ENCODE measurements at places on chromosomes 16 and 17.

GRCh38 chr17:57662644-57663308 lies 82.3 kb downstream of the CCDC182 start:
- peak; percentile 3 for DNase-seq

DNA sequence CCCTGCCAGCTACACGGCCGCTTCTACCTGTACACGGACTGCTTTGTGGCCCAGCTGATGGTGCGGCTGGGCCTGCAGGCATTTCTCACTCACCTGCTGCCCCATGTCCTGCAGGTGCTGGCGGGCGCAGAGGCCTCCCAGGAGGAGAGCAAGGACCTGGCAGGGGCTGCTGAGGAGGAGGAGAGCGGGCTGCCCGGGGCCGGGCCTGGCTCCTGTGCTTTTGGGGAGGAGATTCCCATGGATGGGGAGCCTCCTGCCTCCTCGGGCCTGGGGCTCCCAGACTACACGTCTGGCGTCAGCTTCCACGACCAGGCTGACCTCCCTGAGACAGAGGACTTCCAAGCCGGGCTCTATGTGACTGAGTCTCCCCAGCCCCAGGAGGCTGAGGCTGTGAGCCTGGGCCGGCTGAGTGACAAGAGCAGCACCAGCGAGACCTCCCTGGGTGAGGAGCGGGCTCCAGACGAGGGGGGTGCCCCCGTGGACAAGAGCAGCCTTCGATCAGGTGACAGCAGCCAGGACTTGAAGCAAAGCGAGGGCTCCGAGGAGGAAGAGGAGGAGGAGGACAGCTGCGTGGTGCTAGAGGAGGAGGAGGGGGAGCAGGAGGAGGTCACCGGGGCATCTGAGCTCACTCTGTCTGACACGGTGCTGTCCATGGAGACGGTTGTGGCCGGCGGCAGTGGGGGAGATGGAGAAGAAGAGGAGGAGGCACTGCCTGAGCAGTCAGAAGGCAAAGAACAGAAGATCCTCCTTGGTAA lies 3.5 kb downstream of the WDR81 start:
- DNase-seq = no peak

GRCh38 chr17:48908853-48909394 lies 717 bp downstream of the UBE2Z start:
- DNase-seq = peak; percentile 89

GRCh38 chr17:1561420-1562175 lies 994 bp downstream of the PITPNA start:
- DNase-seq = no peak

DNA sequence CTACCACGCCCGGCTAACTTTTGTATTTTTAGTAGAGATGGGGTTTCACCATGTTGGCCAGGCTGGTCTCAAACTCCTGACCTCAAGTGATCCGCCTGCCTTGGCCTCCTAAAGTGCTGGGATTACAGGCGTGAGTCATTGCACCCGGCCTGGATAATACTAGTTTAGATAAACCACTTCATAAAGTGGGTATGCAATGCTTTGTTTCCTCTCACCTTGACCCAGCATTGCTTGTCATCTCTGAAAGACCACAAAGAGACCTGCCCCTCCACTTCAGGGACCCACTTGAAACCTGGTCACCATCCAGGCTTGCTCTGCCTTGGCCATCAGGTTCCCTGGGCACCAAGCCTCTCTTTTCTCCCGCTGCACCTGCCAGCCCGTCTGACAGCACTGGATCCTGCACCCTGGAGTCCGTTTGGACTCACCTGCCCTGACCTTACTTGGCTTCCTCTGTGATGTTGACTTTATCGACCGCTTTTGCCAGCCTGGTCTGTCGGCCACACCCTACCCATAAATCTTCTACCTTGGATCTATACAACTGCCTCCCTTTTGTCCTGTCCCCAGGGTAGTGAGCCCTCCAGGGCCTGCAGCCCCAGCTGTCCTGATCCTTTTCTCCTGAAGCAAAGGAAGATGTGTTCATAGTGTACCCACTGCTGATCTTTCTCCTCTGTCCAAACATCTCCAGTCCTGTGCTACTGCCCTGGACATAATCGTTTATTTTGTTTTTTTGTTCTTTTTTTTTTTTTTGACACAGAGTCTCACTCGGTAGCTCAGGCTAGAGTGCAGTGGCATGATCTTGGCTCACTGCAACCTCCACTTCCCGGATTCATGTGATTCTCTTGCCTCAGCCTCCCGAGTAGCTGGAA lies 12.7 kb upstream of the ZG16 start:
- no peak for DNase-seq

GRCh38 chr16:9065077-9065476 lies 26.4 kb upstream of the HAPSTR1 start:
- no peak for DNase-seq

GRCh38 chr16:72246423-72246822 lies 74.5 kb upstream of the PMFBP1 start:
- no peak for DNase-seq

DNA sequence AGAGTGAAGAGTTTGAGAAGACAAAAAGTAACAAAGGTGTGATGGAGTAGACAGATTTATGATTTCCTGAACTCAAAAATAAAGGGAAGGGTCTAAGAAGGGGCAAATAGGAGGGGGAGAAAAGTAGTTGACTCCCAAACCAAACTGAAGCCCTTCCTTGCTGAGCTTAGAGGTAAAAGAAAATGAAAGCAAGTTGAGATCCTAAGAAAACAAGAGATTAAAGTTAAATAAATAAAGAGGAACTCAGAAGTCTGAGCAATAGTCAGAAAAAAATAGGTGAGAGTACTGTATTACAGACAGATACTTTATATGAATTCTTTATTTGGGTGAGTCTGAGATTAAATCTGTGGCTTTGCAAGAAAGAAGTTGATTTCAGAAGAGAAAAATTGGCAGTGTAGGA lies 3.3 kb upstream of the PSMD12 start:
- DNase-seq = no peak

DNA sequence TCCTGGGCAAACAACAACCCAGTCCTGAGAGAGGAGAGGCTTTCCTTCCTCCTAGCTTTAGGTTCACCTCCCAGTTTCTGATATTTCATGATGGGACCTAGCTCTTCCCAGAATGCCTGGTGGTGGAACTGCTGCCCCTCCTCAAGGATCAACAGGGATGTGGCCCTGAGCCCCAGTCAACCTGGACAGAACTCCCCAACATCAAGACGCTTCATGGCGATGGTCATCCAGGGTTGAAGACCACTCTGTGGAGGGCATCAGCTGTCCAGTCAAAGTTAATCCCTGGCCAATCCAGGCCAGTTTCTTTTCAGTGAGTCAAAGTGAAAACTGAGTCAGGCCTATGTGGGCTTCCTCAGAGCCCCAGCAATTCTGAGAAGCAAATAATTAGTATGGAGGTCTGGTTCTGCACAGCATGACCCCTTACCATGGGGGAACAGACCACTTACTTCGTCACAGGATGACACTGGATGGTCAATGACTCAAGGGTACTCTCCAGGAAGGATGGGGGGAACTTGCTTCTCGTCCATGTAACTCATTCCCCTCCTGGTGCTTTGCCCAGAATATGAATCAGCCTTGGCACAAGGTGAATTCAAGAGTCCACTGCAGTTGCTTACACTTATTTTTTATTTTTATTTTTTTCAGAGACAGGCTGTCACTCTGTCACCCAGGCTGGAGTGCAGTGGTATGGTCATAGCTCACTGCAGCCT lies 14.7 kb upstream of the XYLT2 start:
- DNase-seq = no peak

- DNase-seq = no peak
Measured at GRCh38 chr17:39740357-39741111, 2.8 kb downstream of the GRB7 start.

DNA sequence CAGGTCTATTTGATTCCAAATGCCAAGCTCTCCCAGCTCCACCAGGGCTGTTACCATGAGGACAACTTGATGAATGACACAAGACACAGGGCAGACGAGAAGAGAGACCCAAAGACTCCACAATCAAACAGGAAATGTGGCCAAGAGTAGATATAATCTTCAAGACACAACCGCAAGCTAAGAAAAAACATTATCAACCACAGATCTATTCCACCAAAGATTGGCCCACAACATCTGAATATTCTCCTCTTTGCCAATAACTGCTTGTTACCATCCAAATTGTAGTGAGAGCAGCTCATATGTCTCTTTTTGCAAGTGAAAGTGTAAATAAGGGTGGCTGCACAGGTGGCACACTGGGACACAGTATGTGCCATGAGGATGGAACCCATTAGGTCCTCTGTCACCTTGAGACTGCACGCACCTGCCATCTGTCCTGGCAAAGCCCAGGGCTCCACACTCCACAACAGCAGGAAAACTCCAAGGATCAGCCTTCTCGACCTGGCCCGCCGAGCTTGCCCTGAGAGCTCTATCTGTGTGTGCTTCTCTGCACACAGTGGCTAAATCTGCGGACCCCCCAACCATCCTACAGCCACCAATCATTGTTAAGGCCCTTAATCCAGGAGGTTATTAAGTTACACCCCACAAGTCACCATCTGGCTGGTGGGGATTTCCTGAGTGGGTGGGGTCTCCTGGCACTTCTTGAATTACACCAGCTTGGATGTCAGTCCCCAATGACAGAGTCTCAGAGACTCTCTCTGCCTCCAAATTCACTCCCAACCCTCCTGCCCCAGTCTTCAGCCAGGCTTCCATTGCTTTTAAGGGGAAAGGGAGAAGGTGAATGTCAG lies 50.5 kb downstream of the DYNLRB2 start:
- DNase-seq = no peak

- DNase-seq = peak; percentile 63
Measured at GRCh38 chr17:68182940-68183551, 64.8 kb upstream of the AMZ2 start.

- DNase-seq = no peak
Measured at GRCh38 chr16:49947907-49948678, 76.9 kb upstream of the CNEP1R1 start.

DNA sequence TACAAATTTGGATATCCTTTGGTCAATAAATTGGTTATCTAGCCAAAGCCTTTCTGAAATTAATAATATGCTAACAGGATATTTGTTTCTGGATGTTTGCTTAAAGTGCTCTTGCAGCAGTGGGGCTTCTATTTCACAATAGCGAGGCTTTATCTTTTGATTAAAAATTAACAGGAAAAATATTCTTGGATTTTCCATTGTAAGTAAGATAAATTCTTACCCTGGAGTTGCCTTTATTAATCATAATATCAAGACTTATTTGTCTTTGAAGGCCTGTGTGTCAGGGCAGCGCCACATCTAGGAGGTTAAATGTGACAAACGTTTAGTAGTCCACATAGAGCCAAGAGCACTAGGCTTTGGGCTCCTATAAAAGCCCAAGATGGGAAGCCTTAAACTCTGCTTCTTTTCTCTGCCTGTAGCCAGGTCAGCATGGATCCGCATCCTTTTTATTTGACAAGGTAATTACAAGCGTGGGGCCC lies 5.3 kb downstream of the TMEM97 start:
- DNase-seq = no peak

DNA sequence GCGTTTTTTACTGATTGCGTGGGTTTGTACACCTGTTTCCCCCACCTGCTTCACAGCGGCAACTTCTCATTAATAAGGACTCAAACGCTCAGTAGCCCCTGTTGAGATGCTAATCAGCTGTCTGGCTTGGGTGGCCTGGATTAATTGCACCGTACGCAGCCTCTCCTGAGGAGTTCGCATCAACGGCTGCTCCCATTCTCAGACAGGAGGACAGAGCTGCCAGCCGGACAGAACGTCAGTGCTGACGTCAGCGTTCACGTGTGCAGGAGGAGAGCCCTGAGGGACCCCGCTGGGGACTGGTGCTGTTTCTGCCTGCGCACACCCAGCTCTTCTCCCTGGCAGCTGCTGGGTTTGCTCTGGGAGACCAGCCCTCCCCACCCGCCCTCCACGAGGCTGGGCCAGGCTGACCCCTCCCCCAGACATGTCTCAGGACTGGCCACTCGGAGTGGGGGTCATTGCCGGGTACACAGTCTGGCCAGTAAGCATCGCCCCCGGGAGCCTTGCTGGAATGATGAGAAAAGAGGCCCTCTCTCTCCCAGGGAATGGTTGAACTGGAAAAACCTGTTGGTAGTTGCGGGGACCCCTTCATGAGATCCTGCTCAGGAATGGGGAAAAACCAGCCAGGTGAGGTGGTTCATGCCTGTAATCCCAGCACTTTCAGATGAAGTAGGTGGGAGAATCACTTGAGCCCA lies 5.7 kb upstream of the BANP start:
- no peak for DNase-seq

DNA sequence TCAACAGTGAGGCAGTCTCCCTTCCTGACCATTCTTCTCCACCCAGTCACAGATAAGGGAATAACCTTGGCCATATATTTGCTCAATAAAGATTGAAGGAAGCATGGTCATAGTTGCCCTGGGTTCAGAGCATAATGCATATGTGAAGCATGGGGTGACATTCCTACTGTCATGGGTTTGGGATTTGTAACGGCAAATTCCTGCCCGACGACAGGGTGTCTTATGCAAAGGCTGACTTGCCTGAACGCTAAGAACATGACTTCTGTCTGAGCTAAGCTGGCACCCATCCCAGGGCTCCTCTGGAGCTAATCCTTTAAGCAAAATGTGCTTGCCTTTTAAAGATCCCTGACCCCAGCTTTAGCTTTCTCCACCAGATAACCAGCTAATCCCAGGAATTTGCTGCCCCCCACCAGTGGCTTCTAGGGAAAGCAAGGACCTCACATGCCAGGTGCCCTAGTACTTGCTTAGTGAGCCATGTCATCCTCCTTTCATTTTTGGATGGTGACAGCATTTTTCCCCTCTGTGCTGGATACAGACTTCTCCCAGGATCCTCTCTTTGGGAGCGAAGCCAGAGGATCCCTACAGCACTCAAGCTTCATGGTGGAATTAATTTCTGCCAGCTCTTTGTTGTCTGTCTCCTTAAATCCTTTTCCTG lies 11.7 kb downstream of the SLC7A6OS start:
- no peak for DNase-seq

DNA sequence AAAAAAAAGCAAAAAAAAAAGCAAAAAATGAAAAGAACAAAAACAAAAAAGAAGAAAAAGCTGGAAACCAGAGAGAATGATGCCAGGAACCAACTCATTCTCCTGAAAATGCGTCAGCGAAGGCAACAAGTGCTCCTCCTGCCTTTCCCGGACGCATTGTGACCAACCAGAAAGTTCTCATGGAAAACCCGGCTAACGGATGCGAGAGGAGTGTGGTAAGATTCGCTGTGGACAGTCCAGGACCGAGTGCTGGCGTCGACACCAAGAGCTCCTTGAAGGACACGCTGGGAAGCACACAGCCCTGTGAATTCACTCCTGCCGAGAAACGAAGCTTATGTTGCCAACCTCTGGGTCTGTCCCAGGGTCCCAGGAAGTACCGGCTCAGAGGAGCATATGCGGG lies 43.4 kb downstream of the METRNL start:
- no peak for DNase-seq

GRCh38 chr16:76598498-76598897 lies 321.3 kb downstream of the CNTNAP4 start:
- DNase-seq = no peak

DNA sequence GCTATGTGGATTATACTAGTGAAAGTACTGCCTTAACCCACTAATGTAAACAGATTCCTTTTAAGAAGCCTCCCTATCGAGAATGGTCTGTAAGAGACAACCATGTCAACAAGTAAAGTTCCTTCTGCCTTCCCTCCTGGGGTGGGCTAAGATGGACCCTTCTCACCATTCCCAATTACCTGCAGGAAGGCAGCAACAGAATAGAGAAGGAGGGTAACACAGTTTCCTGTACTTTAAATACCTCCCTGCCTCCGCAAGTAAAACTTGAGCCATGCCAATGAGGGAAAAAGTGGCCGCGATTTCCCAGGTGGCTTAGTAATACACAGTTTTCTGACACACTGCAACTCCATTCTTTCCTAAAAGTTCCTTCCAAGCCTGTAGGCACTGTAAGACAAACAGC lies 45.2 kb downstream of the TOX3 start:
- DNase-seq = no peak

Data from stimulated activated CD8-positive, alpha-beta memory T cell treated with anti-CD3 and anti-CD28 coated beads, Interleukin-7, amount 100 ng/mL, for 4 hours (primary cell).